ENCODE measurements at places on chromosomes 12 and 14. TPM values are rescaled to one million over a fixed set of nuclear protein-coding genes. Genes with fewer than 3 reads are reported as not detected.

DPY19L2 gene
- total RNA-seq: not detected

SLC17A8 gene
- total RNA-seq: not detected

MFAP5 gene
- total RNA-seq: 54.5 TPM

MCRS1 gene
- 107 TPM for total RNA-seq

CLEC2A gene
- not detected for total RNA-seq

GLS2 gene
- 1.5 TPM for total RNA-seq

FOXM1 gene
- 30.9 TPM for total RNA-seq

GRCh38 chr12:19075711-19076340, 53.7 kb upstream of the PLEKHA5 start:
- no peak for DNase-seq

DNA sequence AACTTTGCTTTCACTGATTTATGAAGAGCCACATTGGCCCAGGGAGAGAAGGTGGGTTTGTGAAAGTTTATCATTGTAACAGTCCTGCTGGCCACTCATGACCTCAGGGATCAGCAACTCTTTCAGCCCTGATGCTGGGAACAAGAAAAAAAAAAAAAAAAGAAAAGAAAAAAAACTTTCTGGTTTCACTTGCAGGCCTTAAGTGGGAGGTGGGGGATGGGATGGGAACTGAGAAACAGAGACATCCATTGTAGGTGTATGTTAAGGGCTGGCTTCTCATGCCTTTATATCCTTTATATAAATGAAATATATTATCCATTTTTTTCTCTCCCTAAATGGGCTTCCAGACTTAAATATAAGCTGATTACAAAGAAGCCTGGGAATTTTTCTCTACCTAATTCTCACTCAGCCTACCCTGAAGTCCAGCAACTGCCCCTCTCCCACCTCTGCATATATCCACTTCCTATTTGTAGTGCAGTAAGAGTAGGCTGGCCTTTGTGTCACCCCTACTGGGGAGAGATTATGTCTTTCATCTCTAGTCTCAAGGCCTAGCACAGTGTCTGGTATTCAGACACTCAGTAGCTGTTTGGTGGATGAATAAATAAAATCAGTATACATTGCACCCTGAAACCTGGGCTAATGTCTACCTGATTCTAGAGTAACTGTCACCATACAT, 187.1 kb downstream of the KICS2 start:
- no peak for DNase-seq

DNA sequence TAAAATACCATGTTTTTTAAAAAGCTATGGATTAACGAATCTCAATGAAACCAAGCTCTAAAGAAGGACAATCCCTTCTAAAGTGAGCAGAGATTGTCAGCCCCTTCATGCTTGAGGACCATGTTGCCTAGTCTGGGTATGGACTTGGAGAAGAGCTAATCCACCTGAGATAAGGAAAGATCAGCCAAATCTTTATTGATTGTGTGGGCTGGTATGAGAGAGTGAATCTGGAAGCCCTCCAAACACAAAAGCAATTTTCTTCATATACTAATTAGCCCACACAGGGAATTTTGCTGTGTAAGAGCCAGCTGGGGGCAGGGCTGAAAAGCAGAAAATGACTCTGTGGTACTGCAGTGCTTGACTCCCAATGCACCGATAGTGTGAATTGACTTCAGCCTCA, 47.4 kb upstream of the DICER1 start:
- DNase-seq: no peak

DNA sequence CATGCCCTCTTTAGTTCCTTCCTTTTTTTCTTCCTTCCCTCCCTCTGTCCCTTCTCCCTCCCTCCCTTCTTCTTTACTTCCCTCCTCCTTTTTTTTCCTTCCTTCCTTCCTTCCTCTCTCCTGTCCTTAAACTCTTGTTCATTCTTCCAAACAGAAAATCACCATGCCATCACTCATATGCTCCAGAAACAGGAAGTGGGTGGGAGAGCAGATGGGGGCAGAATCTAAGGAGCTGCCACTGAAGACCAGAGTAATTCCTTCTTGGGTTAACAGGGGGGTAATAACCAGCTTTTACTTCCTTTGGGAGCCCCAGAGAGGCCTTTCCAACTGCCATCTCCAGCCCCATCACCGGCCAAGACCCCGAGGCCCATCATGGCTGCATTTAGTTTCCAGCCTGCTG, 51.2 kb downstream of the SVOP start:
- DNase-seq: no peak

DNA sequence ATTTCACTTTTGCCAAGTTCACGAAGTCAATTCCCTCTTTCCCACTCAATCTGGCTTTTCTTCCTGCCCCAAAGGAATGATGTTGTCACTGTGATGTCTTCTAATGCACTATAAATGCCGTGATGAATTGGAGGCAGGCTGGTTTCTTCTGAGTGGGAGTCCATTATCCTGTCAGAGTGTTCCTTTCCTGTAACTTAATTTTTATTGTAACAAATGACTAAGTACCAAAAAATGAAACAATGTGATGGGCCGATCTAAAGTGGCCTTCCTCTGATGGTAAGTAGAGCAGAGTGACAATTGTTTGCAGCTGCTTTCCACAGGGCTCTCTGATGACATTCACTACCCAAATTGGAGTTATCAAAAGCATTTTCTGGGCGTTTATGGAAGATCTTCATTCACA, 22.2 kb downstream of the TMEM30B start:
- DNase-seq: no peak

GRCh38 chr12:115383668-115384067, 699.7 kb upstream of the TBX3 start:
- no peak for DNase-seq

DNA sequence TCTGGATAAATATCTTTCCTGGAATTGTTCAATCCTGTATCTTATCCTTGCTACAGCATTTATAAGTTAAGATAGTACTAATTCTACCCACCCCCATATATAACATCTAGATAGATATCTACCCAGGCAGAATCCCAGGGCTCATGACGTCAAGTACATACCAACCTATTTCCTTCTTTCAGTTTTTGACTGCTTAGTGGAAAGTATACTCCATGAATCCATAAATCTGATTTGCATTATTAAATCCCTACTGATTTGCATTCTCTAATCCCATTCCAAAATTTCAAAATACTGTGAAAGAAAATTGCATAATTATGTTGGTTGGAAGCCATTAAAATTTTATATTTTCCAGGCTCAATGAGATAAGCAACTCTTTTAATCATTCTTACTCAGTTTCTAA, 111.7 kb downstream of the KITLG start:
- no peak for DNase-seq

DNA sequence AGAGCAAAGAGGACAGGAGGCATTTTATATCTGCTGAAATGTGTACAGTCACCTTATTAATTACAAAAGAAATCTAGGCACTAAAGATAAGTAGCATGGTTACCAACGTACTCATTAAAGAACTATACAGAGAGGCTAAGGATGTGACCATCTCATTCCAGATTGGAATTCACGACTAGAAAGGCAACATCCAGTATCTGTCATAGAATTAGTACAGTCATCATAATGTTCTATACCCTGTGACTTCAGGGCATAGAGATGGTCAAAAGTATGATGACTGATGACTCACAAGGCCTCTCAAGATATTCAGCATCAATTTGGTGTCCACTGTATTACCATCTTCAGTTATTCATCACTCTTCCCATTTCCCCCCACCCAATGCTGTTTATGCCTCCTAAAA, 144.0 kb upstream of the PLEKHG7 start:
- no peak for DNase-seq

- DNase-seq: peak; percentile 26
Observed at GRCh38 chr14:56005191-56006053, 112.8 kb upstream of the PELI2 start.

DNA sequence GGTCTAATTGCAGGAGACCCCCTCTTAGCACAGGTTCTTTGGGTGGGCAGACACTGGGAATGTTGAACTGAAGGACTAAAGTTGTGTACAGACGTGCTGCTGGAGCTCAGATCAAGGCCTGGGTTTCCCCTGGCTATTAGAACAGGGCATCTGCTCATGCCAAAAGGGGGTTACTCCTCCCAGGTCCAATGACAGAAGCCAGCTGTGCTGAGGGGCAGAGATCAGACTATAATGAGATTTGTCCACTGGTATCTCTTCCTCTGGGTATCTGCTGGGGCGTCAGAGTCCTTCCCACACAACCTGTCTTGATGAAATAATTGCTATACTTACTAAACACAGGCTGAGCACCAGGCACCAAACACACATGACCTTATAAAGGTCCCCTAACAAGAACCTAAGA, 42.6 kb downstream of the LTBP2 start:
- DNase-seq: no peak

DNA sequence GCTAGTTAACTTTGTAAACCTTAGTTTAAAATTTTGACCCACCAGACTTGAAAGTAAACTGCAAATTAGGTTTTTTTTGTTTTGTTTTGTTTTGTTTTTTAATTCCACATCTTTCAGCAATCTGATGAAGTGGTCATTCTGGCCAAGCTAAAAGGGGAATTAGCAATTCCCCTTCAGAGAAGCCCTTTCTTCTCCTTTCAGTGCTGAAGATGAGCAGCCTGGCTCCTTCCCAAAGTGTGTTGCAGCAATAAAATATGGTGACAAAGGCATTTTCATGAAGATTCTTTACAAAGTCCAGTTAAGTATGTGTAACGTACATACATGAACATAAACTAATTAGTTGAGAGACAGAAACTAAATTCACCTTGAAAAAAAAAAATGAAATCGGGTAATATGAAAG, 380.1 kb downstream of the NOVA1 start:
- no peak for DNase-seq
